Choroid plexus epithelial cell (primary cell): ENCODE measurements at places on chromosomes 5 and 9.
A peak's percentile ranks its signal among the peaks of the same experiment; 100 is the strongest.

DNA sequence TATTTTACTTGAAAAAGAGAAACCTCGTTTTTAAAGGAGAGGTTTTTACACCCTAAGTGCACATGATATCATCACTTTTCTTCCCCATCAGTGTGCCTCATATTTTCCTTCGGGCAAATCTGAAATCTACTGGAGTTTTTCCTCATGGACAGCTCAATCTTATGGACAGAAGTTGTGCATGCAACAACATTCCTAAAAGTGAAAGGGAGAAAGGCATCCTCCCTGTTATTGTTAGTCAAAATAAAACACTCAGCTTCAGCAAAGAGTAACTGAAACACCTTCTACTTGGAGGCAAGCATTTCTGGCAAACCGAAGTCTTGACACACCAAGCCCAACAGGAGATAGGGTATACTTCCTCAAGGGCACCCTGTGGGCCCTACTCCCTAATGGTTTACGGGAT, 217.9 kb downstream of the BNC2 start:
- peak; percentile 42 for DNase-seq

GRCh38 chr5:142422429-142422828, 97.6 kb upstream of the SPRY4 start:
- peak; percentile 82 for DNase-seq

- DNase-seq: no peak
Observed at GRCh38 chr5:178469975-178470759, 120.0 kb downstream of the COL23A1 start.

GRCh38 chr9:108271646-108272348, 584.0 kb downstream of the ACTL7B start:
- DNase-seq: peak; percentile 87

- DNase-seq: no peak
Observed at GRCh38 chr5:72937517-72938061, 18.3 kb upstream of the FCHO2 start.

DNA sequence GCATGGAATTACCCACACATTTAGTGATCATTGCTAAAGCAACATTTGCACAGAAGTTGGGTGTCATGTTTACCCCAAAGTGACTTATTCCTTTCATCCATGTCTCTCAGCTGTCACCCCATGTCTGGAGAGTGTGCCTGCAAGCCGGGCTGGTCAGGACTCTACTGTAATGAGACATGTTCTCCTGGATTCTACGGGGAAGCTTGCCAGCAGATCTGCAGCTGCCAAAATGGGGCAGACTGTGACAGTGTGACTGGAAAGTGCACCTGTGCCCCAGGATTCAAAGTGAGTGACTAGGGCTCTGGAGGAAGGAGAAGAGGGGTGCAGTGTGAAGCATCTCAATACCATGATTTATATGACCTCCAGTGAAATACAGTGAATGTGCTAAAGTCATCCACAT, 99.9 kb upstream of the PRRC1 start:
- no peak for DNase-seq
